ENCODE measurements at places on chromosomes 12 and 14.

GRCh38 chr12:18752947-18753346 lies 15.0 kb downstream of the CAPZA3 start:
- no peak for DNase-seq

DNA sequence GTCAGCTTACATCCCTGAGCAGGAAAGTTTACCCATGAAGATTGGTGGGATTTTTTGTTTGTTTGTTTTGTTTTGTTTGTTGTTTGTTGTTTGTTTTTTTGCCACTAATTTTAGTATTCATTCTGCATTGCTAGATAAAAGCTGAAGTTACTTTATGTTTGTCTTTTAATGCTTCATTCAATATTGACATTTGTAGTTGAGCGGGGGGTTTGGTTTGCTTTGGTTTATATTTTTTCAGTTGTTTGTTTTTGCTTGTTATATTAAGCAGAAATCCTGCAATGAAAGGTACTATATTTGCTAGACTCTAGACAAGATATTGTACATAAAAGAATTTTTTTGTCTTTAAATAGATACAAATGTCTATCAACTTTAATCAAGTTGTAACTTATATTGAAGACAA lies 37.6 kb downstream of the CD9 start:
- no peak for DNase-seq

- no peak for DNase-seq
Observed at GRCh38 chr14:69879175-69880043, at the start of gene SMOC1. SMOC1 (plus strand) TSS chr14:69879416; CDS start chr14:69879679, 263 bp downstream.

- DNase-seq: no peak
Observed at GRCh38 chr12:1443421-1444141, 150.8 kb downstream of the FBXL14 start.

DNA sequence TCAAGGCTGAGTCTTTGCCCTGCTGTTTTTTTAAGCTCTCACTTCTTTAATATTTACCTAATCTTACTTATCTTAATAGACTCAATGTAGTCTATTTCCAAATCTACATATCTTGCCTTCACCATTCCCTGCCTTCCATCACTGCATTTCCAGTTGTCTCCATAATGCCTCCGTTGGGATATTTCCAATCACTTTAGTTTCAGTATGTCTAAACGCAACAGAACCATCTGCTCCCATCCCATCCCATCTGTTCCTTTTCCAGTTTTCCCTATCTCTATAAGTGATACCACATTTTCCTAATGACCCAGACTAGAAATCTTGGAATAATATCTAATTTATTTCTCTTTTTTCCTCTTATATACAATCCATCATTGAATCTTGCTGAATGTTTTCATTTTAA lies 15.1 kb upstream of the CCDC198 start:
- no peak for DNase-seq

DNA sequence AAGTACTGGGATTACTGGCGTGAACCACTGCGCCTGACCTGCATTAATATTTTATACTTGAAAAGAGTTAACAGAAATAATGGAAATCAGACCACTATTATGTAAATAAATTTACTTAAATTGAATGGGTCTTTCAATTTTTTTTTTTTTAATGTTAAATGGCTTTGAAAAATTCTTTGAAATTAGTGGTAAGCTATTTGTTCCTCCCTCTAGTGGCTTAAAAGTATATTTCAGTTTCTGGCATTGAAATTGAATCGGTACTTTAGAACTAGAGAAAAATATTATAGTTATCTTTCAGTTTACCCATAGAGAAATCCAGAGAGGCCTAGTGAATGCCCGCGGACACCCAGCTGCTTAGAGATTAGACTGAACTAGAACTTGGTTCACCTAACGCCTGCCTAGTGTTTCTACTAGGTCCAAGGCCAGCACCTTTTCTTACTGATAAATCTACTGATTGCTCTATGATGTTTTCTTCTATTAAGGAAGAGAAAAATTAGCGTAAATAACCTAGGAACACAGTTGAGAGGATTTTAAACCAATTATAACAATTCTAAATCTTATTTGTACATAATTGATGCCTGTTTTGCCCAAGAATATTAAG lies 106.5 kb downstream of the EML1 start:
- DNase-seq: no peak

DNA sequence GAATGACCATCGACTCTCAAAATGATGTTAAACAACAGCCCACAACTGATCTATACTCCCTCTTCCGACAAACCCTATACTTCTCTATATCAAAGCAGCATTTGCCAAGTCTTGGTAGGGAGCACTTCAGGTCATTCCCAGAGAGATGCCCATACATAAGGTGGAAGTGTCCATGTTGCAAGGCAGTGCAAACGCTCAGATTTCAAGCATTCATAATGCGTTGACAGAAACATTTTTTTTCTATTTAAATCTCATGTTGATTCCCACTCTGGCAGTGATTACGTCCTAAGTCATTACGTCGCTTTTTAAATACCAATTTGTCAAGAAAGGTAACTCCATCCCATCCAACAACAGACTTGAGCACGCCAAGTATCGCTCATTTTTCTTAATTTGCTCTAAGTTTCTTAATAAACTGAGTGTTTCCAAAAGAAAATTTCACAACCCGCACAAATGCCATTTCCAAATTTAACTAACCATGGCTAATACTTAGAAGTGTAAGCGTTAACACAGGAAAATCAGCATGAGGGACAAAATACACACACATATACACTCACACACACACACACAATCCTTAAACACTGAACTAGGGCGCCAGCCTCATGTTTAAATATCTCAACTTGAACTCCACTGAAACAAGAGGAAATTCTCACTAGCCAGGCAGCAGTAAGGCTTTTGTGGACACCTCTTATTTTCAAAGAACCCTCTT lies 1.1 kb downstream of the GXYLT1 start:
- DNase-seq: no peak

Data from stimulated activated CD4-positive, alpha-beta T cell treated with anti-CD3 and anti-CD28 coated beads, Interleukin-15, amount 100 ng/mL, for 1 hour (primary cell).